ENCODE measurements at places on chromosomes 4 and X.
A peak's percentile ranks its signal among the peaks of the same experiment; 100 is the strongest.

DNA sequence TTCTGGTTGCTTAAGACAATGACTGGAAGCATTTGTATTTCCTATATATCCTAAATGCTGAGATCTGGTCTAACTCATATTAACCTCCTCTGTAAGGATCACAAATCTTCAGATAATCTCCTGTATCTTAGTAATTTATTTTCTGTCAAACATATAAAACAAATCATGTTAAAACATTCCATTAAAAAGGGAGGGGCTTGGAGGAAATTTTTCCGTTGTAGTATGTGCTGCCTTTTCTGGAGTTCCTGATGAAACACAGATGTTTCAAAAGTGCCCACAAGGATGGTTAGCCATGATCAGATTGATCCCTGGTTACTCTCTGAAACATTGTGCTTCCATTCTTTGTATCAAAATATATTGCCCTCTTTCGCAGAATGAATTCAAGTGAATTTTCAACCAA is 182.1 kb downstream of the TENM3 start:
- H3K4me1 ChIP-seq: peaks cover 39% of the 10 kb centered on the region
- no peaks in the 10 kb centered on the region for H3K27me3 ChIP-seq
- DNase-seq: no peak
- H3K4me3 ChIP-seq: no peak overlapping the region

- no peaks in the 10 kb centered on the region for H3K36me3 ChIP-seq
- peaks cover 7% of the 10 kb centered on the region for H3K4me1 ChIP-seq
- H3K27ac ChIP-seq: peak overlapping the region; percentile 92
- DNase-seq: peak; percentile 37
- H3K4me3 ChIP-seq: no peak overlapping the region
Measured at GRCh38 chrX:110667706-110668105, 127.9 kb downstream of the CHRDL1 start.

DNA sequence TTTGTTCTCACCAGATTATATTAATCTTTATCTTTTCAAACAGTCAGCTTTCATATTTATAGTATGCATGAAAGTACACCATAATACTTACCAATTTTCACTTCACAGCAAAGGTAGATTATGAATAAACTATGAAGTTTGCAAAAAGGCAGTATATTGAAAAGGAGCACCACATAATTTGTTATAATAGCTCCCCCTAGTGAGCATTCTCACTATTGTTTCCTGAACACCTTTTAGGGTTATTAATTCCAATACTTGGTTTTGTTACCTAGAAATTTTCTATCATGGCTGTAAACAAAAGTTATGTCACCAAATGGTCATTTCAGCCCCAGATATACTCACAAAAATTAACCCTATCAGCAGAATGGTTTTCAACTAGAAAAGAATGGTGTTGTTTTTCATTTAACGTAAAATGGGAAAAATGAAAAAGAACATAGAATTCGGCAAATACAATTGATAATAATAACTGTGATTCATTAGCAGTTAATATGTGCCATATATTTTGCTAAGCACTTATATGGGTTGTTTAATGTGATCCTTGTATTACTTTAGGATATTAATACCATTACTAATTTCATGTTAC is 30.2 kb upstream of the NKX6-1 start:
- H3K36me3 ChIP-seq: peaks cover 6% of the 10 kb centered on the region
- no peak for DNase-seq
- peaks cover 20% of the 10 kb centered on the region for H3K4me1 ChIP-seq
- H3K4me3 ChIP-seq: no peak overlapping the region
- H3K27me3 ChIP-seq: no peaks in the 10 kb centered on the region
- H3K27ac ChIP-seq: no peak overlapping the region

- DNase-seq: no peak
- H3K4me3 ChIP-seq: no peak overlapping the region
- no peaks in the 10 kb centered on the region for H3K36me3 ChIP-seq
- peaks cover 14% of the 10 kb centered on the region for H3K4me1 ChIP-seq
Measured at GRCh38 chrX:40871385-40872082, 136.2 kb upstream of the MED14 start.

GRCh38 chr4:150591406-150591805 is 9.5 kb downstream of the MAB21L2 start:
- peak overlapping the region; percentile 34 for H3K27ac ChIP-seq
- no peak for DNase-seq
- H3K27me3 ChIP-seq: peaks cover 1% of the 10 kb centered on the region

DNA sequence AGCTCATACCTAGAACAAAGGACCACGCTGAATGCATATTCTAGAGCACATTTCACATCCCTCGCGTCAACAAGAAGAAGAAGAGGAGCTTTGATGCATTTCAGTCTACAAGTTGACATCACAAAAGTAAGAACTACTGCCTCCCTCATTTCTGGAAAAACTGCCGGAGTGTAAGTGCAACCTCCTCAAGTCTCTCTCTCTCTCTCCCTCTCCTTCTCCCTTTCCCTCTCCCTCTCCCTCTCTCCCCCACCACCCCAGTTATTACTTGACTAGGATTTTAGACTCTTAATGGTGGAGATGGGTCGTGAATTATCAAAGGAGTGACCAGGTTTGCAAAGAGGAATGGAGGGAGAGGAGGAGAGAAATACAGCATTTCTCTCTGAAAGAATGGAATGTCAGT is 1.4 kb upstream of the IRS4 start:
- DNase-seq: no peak
- peak overlapping the region; percentile 74 for H3K4me3 ChIP-seq
- no peaks in the 10 kb centered on the region for H3K36me3 ChIP-seq
- peaks cover 86% of the 10 kb centered on the region for H3K27me3 ChIP-seq
- H3K4me1 ChIP-seq: peaks cover 9% of the 10 kb centered on the region

All from mesothelial cell of epicardium (in vitro differentiated cells).